ENCODE measurements at places on chromosomes 13 and 19. TPM values are rescaled to one million over a fixed set of nuclear protein-coding genes. Genes with fewer than 3 reads are reported as not detected.

PSG7 gene
- polyA plus RNA-seq: not detected

GATAD2A gene
- 12.2 TPM for polyA plus RNA-seq

SYNE4 gene
- polyA plus RNA-seq: 0.18 TPM

OR2Z1 gene
- not detected for polyA plus RNA-seq

LYL1 gene
- 8.0 TPM for polyA plus RNA-seq

KIR2DL4 gene
- 0.07 TPM for polyA plus RNA-seq

S1PR5 gene
- 0.16 TPM for polyA plus RNA-seq

WDR62 gene
- 10.6 TPM for polyA plus RNA-seq

SLC25A41 gene
- 0.36 TPM for polyA plus RNA-seq

YJEFN3 gene
- 2.9 TPM for polyA plus RNA-seq

C13orf42 gene
- polyA plus RNA-seq: not detected

ZNF208 gene
- polyA plus RNA-seq: 9.7 TPM

ZNF841 gene
- polyA plus RNA-seq: 4.7 TPM

URAD gene
- not detected for polyA plus RNA-seq

KLF1 gene
- not detected for polyA plus RNA-seq

ARL11 gene
- polyA plus RNA-seq: 0.32 TPM

MEIOSIN gene
- polyA plus RNA-seq: 0.41 TPM

RCBTB1 gene
- 10.8 TPM for polyA plus RNA-seq

DLL3 gene
- polyA plus RNA-seq: 0.07 TPM

MYADM gene
- polyA plus RNA-seq: 110 TPM

STOML3 gene
- not detected for polyA plus RNA-seq

SSC5D gene
- 4.4 TPM for polyA plus RNA-seq

Data from right cardiac atrium (tissue), 5 donors.